ENCODE measurements at places on chromosomes 6 and 20.

DNA sequence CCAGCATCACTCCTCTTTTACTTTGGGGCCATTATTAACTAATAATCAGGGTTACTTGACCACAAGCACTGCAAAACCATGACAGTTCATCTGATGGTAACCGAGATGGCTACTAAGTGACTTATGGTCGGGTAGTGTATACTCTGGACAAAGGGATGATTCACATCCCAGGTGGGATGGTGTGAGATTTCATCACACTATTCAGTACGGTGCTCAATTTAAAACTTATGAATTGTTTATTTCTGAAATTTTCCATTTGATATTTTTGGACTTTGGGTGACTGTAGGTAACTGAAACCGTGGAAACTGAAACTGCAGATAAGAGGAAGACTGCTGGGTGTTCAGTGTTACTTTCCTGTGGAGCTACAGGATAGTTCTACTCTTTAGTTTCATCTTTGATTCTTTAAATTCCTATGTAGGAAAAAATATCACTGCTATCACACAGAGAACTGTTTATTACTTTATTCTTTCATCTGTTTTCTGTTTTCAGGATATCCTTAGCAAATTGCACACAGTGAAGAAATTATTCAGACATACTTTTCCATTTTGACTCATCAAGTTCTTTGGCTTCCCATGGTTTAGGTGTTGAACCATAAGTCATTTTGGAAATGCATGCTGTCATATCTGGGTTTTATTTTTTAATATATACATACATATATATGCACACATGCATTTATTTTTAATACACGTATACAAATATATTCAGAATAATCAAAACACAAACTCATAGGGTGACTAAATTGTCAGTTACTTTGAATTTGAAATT lies 59.1 kb upstream of the C20orf144 start:
- DNase-seq, result no peak

DNA sequence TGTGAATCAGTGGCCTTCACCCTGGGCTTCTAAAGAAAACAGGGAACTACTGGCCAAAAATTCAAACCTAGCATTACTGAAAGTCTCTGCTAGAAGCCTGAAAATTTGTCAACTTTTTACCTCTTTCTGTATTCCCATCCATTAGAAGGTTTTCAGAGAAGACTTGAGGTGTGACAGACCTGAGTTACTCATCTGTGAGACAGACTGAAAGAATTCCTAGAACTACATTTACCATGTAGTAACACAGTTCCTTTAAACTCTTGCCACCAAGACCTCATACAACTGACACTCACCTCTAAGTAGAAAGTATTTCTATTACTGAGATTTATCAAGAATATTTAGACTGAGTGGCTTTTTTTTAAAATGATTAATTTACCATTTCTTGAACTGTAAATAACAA lies 4.5 kb downstream of the DPM1 start:
- DNase-seq, result no peak

GRCh38 chr6:154683756-154684523 lies 49.3 kb upstream of the SCAF8 start:
- DNase-seq, result no peak

DNA sequence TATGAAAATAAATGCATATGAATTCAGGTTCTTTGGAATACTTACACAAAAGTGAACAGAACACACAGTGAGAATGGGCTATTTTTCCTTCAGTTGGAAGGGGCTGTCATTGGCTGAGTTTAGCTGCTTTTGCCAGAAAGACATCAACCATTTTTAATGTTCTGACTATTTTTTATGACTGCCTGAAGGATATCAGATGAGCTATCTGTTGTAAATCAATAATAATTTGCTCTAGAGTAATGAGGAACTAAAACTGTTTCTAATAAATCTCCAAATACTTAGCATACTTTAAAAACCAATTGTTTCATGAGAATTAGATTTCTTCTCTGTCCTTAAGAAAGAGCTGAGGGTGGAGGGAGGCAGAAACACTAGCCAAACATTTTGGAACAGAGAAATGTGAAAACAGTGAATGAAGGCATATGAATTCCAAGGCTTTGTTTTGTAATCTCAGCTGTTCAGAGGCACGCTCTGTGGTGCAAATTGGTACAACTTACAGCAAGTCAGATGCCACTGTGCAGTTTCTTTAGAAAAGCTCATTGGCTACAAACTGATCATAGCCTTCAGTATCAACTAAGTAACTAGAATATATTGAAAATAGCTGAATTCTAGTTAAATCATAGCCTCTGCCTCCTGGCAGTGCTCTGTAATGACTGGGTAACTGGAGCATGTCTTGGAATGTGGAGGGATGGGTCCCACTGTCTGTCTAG lies 228.9 kb upstream of the JAG1 start:
- no peak for DNase-seq

DNA sequence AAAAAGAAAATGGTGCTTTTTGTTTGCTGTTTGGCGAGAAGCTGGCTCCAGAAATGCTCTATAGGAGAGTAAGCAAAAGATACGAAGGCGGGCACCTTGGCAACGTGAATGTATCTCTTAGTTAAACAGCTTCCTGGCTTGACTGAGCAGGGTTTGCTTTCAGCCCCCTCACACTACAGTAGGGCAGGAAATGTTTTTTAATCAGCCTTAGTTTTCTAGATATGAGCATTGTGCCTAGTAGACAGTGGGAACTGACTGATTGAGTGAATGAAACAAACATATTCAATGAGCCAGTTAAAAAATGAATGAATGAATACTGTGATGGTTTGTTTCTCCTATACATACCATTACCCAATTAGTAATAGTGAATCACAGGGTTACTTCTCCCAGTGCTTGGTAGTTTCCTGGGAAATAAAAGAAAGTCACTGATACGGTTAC lies 19.9 kb downstream of the CAP2 start:
- no peak for DNase-seq

GRCh38 chr6:133460101-133460500 lies 218.9 kb downstream of the EYA4 start:
- DNase-seq, result no peak

DNA sequence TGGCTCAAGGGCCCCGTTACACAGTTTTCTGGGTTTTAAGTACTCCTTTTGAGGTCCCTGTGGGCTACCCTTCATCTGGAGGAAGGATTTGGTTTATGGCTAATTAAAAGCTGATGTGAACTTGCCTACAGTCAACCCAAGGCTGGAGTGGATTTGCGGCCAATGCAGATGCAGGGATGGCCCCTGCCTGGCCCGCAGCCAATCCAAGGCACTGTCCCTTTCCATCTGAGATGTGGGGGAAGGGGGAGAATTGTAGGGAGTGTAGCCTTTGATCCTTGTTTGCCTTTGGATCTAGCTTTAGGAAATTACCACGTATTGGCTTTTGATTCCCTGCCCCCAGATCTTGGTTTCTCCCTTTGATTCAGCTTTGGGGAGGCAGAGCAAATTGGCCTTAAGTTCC lies 128.0 kb upstream of the GGTLC1 start:
- no peak for DNase-seq

- no peak for DNase-seq
These were observed 6.8 kb downstream of the TMX4 start for GRCh38 chr20:8012724-8013123.

DNA sequence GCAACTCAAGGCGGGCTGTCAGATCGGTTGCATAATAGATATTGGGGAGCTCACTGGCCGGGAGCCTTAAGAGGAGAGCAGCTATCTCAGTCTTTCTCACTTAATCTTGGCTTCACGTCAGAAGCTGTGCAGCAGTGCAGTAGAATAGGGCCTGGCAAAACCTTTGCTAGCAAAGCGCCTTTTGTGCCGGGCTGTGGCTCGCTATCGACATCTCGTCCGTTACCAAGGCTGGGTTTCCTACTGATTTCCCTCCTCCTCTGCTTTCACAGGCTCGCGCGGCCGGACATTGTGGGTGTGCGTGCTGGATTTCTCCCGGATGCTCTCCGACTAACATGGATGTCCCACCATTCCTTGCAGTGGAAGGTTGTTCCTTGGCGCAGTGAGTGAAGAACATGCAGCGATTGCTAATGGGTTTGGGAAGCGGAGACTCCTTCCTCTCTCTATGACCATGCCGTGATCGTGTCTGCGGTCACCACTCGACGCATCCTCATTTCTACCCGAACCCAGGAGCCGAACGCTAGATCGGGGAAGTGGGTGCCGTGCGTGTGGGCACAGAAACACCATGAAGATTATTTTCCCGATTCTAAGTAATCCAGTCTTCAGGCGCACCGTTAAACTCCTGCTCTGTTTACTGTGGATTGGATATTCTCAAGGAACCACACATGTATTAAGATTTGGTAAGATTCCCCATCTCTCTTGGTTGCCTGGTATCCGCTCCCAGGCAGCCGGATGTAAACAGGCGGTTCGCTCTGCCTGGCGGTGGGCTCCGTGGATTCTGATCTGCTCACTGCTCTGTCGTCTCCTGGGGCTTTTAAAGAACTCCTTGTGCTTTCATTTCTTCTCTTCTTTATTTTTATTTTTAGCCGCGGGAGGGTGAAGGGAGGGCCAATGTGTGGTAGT lies 5.5 kb downstream of the GRIK2 start:
- DNase-seq, result peak; percentile 80

GRCh38 chr20:35776513-35777101 lies 4.8 kb downstream of the PHF20 start:
- DNase-seq, result peak; percentile 65

DNA sequence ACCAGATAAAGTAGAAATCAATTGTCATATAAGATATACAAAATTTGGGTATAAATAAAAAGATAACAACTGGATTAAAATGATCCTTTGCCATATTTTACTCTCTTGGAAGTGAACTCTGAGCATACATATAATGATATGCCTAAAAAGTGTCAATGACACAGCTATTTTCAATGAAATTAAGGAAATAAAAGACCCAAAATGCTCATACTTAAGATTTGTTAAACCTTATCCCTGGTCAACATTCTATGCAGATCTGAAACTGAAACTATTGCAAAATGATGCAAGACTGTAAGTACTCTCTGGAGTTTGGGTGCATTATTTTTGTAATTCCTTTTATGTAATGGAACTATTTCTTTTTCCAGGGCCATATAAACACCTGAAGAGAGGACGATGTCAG lies 119.0 kb upstream of the SGK1 start:
- DNase-seq, result no peak

DNA sequence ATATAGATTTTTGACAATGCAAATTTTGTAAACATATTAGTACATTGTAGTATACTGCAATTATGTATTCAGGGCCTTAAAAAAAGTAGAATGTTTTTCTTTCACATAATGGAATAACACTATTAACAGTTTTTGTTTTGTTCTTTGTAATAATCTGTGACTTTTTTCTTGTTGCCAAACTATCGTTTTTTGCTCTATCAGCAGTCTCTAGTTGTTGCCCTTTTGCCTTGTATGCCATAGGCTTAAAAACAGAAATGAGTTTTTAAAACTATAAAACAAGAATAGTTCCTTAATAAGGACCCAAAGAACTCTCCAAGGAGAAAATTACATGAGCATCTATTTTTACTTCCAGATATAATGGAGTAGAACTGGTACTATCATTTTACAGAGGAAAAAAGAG lies 29.5 kb downstream of the REPS1 start:
- no peak for DNase-seq

- no peak for DNase-seq
These were observed 151.8 kb downstream of the THEMIS start for GRCh38 chr6:127749095-127749494.

GRCh38 chr6:161044335-161044734 lies 52.8 kb downstream of the MAP3K4 start:
- DNase-seq, result no peak

GRCh38 chr6:141513830-141514229 lies 618.9 kb upstream of the GJE1 start:
- no peak for DNase-seq

- peak; percentile 74 for DNase-seq
These were observed 135.1 kb downstream of the PLG start for GRCh38 chr6:160837146-160837545.

DNA sequence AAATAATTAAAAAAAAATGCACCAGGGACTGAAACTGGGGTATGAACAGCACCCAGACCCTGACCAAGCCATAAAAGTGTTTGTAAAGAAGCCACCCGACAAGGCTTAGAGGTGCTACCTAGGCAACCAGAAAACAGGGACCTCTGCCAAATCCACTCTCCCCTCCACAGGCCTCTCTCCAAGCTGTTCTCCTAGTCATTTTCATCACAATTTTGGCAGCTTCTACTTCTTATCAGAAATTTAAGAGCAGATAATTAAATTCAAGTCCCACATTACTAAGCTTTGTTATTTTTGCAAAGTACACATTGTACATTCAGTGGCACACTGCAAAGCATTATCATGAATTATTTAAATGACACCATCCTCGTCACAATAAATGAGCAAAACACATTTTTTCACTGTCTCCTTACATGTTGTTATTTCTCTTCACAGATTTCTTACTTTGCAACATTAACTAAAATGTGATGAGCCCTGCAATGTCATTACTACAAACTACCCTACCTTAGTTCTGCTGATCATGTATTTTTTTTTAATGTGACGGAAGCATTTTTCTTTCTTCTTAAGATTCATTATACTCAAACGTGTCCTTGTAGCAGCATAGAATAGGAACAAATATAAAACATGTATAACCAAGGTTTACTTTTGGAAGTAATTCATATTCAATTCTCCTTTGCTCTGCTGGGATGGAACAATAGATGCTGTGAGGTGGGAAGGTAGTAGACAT lies 38.1 kb downstream of the ECT2L start:
- peak; percentile 80 for DNase-seq

DNA sequence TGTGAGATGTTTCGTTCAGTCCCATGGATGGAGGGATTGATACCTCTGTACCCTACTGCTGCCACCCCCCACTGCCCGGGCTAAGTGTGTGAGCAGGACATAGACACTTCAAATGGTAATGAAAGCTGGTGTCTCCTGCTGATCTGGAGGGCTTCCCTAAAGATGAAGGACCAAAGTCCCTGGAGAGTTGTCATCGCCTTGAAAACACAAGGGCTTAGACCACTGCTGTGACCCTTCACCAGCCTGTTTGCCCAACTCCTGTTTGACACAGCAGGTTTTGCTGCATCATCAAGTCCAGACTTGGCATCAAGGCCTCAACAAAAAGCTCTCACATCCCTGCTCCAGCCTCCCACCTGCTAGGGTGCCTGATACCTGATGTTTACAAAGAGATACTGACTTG lies 57.9 kb upstream of the FAM8A1 start:
- no peak for DNase-seq

GRCh38 chr6:38713812-38714211 lies 1.3 kb upstream of the DNAH8 start:
- DNase-seq, result no peak

Data from cerebellar cortex (tissue), 1 donor.